ENCODE measurements at places on chromosomes 6 and 20. TPM values are rescaled to one million over a fixed set of nuclear protein-coding genes. Genes with fewer than 3 reads are reported as not detected.

ARMH2 gene
- 1.5 TPM for total RNA-seq

- peak overlapping the region; percentile 18 for H3K4me3 ChIP-seq
- peaks cover 61% of the 10 kb centered on the region for H3K4me1 ChIP-seq
- peaks cover 54% of the 10 kb centered on the region for H3K36me3 ChIP-seq
- H3K27ac ChIP-seq: peak overlapping the region; percentile 73
- DNase-seq: no peak
- peaks cover 5% of the 10 kb centered on the region for H3K27me3 ChIP-seq
These were observed 5.2 kb downstream of the FOXO3 start for GRCh38 chr6:108565893-108566292.

DNA sequence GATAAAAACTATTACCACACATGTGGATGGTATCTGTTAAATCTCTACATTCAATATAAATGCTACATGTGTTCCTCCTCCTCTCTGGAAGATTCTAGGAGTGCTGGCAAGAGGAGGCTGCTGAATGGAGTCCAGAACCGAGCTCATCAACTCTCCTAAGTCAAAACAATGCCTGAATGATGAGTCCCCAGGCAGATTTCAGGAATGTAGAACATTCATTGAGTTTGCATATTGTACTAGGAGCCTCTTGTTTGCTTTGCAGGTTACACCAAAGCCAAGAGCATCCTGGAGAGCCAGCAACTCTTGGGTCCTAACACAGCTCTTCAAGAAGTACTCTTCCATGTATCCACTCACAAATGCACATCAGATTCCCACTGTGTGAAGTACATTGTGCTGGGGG, 117.6 kb upstream of the UST start:
- peaks cover 4% of the 10 kb centered on the region for H3K4me1 ChIP-seq
- no peak overlapping the region for H3K27ac ChIP-seq
- DNase-seq: no peak
- no peaks in the 10 kb centered on the region for H3K27me3 ChIP-seq
- H3K4me3 ChIP-seq: no peak overlapping the region

DNA sequence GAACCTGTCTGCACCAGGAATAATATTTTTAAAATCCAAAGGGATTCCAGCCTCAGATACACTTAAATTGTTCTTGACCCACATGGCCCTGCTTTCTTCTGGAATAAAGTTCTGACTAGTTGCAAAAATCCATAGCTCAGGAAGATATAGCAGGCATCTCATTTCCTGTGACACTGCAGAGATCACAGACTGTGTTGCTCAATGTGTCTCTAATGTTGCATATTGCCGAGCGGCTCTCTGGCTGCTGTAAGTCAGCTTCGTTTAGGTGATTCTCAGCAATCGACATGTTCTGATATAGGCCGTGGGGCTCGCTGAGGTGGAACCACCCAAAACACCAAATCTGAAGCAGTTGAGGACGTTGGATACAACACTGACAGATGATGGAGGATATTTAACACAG, 498.3 kb upstream of the AGPAT4 start:
- no peak for DNase-seq
- no peaks in the 10 kb centered on the region for H3K36me3 ChIP-seq
- H3K27ac ChIP-seq: no peak overlapping the region
- no peak overlapping the region for H3K4me3 ChIP-seq

DNA sequence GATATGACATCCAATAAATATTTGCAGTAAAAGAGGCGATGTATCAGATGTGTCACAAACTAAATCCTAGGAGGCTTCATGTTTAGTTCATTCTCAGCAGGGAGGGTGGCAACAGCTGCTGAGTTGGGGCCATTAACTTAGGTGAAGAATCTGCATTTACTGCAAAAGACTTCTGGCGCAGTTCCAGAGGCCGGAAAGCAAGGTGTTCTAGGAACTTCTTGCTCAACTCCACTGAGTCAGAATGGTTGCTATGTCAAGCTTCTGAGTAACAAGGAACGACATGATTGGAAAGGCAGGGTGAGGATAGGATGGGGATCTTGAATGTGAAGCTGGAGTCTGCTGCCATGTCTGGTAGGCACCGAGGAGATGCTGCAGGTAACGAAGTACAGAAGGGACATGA, 11.7 kb downstream of the ADNP start:
- no peak for DNase-seq
- no peak overlapping the region for H3K4me3 ChIP-seq
- H3K4me1 ChIP-seq: peaks cover 45% of the 10 kb centered on the region
- H3K36me3 ChIP-seq: peaks cover 33% of the 10 kb centered on the region
- H3K27me3 ChIP-seq: no peaks in the 10 kb centered on the region

DNA sequence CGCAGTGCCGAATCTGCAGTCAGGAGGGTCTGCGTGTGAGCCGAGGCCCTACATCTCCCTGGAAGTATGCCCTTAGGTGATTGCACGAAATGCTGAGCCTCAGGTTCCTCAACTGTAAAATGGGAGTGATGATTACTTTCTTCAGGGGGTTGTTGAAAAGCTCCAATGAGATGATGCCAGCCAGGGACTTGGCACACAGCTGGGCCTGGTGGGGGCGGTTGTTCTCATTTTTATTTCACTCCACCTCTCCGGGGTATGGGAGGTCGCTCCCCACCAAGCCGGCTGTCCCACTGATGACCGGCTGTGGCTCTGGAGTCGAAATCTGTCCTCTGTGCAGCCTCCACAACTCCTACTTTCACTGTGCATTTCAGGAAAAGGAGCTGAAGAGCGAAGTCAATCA, 8.1 kb downstream of the PCK1 start:
- peaks cover 18% of the 10 kb centered on the region for H3K27me3 ChIP-seq
- no peak overlapping the region for H3K4me3 ChIP-seq
- H3K27ac ChIP-seq: no peak overlapping the region
